Dorsolateral prefrontal cortex (tissue), 122 donors: ENCODE measurements at places on chromosomes 5 and 9.

DNA sequence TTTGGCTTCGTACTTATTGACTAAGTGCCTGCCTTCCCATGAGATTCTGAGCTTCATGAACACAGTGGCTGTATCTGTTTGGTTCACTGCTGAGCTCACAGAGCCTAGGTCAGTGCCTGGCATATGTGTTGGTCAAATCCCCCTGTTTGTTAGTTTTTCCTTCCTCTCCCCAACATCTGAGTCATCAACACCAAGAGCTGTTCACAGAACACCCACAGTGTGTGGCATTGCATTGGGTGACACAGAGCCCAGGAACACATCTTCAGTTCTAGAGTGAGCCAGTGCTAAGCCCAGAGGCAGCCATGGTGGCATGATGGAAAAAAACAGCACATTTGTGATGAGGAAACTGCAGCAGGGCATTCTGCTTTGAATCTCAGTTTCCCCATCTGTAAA, 294.6 kb downstream of the SEC61B start:
- no peak for DNase-seq

GRCh38 chr9:126860757-126861466, 473 bp downstream of the ZBTB34 start:
- DNase-seq = no peak

- DNase-seq = no peak
Measured at GRCh38 chr9:27864644-27865438, 291.6 kb upstream of the C9orf72 start.

GRCh38 chr5:124990723-124991122, 244.3 kb upstream of the ZNF608 start:
- no peak for DNase-seq

GRCh38 chr9:4997196-4997595, 12.1 kb downstream of the JAK2 start:
- DNase-seq = no peak

DNA sequence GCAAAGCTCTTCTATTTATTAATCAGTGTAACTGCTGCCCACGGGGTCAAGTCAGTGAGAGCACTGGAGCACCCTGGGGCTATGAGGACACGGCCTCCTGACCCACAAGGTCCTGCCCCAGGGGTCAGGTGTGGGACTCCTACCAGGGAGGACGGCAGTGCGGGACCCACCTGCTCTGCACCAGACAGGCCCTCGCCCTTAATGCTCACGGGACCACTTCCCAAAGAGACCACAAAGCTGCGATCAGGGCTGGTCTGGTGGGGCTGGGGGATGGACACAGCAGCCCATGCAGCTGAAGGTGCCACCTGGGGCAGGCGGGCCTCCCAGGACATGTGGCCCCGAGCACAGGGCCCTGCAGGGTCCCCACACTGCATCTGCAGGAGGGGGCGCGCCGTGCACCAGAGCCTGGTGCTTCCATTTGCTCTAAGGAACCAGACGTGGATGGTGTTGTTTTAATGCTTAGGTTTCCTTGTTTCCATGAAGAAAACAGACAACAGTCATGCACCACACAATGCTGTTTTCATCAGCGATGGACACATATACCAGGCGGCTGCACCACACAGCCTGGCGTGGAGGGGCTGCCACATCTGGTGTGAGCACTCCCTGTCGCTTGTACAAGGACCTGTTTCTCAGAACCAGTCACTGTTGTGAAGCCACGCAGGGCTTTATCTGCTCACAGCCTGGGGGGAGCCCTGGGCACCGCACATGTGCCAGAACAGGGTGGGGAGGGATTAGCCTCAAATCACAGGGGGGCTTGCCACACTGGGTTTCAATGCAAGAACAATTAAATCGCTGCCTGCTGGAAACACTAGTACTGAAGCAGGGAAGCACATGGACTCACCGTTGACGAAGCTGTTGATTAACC, 22.6 kb downstream of the CLPTM1L start:
- no peak for DNase-seq

DNA sequence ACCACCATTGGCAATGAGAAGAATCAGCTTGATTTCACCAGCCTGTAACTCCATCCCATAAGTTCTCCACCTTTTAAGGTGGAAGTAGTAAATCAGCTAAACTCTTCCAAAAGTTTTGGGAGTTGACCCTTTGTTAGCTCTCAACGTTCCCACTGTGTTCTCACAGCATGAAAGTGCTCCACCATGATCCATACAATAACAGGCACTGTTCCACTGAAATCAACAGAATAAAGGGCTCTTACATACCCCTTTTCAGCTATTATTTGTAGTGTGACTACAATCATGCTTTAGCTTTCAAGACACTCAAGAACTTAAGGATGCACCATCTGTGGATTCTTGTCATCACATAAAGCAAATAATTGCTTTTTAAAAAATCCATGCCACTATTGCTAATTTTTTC, 81.6 kb downstream of the PPP2R2B start:
- no peak for DNase-seq
